Cortex of kidney (tissue), 1 donor: ENCODE measurements at places on chromosomes 2 and 18.

- no peak for DNase-seq
Measured at GRCh38 chr2:64699712-64700111, 46.0 kb upstream of the SERTAD2 start.

DNA sequence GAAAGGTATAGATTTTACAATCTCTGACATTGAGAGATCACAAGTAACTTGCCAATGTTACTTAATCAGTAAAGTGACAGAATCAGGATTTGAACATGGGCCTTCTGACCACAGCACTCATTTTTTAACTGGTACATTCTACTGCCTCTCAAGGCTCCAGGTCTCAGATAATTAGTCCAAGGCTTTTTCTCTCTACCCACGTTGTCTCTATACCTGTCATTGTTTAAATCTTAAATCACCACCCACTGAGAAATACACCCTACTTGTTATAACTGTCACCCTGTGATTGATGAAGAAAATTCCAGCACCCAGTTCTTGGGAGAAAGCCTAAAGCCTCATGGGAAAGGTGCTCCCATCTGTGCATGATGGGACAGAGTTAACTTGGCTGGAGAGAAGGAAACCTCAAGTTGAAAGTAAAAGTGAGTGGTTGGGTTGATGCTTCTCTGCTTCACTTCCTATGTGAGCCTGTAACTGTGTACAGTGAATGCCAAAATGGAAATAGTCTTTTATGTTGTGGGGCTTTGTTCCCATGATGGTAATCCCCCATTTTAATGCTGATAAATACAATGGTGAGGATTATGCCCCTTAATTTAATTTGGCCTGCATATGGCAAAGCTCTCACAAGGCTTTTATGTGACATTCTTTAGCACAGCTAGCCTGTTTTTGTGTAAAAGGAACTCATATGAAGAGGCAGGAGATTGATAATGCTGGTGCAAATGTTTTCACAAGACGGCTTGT is 190.1 kb upstream of the SP5 start:
- no peak for DNase-seq

DNA sequence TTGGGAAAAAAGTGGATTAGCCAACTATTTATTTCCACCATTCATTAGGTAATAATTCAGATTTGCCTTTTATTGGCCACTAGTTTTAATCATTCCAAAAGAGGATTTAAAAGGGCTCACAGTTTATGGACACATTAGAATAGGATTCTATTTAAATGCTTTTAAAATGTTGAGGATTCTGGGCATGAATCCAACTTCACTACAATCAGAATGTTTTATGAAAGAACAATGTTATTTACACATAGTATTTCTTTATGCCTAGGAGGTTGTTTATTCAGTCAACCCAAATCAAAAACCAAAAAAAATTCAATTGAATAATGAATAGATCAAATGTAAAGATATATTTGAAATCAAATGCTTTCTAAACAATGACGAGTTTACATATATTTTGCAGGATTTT is 232.2 kb downstream of the GULP1 start:
- no peak for DNase-seq

GRCh38 chr2:150214626-150215025 is 272.8 kb downstream of the RND3 start:
- no peak for DNase-seq

DNA sequence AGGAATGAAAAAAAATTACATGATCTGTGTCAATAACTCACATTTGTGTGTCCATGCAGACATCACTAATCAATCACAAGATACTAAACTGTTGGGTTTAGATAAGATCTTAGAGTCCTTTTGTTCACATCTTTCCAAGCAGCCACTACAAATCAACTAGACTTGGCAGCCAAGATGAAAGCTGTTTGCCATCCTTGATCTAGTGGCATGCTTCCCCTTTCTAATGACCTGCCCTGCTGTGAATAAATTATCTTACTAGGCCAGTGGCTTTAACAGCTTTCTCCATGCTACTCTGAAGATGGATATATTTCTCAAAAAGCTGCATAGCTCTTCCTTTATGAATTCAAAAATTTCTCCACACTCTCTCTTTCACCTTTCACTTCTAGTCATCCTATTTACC is 1338.0 kb upstream of the ACVR2A start:
- DNase-seq, result no peak

GRCh38 chr2:125870264-125870663 is 785.7 kb upstream of the GYPC start:
- no peak for DNase-seq

DNA sequence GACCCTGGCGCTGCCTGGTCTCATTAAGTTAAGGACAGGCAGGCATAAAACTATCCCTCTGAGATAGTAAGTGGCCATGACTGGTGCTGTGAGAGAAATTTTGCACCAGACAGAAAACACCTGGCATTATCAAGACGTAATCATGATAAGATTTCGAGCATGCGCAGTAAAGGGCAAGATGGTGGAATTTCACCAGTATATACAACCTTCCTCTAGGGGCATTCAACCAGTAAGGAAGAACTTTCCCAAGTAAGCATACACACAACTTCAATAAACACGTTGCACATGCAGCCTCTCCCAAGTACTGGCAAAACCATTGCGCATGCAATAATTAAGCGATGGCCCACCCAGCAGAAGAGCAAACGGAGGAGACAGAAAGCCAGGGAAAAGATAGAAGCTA is 1376.4 kb upstream of the CRIM1 start:
- DNase-seq, result no peak

DNA sequence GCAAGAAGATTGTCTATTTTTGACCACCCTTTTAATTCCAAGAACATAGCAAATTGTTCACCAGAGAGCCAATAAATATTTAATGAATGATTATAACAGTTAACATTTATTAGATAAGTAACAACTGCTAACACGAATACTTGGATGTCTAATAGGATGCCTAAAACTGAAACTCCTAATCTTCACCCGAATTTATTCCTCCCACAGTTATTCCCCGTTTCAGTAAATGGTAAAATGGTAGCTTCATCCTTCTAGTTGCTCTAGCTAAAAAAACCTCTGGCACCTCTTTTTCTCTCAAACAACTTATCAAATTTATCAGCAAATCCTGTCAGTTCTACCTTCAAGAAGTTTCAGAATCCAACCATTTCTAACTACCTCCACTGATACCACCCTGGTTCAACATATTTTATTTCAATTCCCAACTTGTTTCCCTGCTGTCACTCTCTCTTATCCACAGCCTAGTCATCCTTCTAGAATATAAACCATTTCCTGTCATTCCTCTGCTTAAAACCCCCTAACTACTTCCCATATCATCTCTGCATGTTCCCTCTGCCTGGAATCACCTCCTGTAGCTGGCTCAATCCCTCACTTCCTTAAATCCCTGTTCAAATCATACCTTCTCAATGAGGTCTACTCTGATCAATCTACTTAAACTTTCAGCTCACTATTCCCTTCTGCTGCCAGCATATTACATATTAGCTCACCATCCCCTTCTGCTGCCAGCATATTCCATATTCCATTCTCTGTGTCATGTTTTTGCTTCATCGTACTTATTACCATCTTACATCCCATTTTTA is 93.8 kb downstream of the ROCK2 start:
- no peak for DNase-seq

DNA sequence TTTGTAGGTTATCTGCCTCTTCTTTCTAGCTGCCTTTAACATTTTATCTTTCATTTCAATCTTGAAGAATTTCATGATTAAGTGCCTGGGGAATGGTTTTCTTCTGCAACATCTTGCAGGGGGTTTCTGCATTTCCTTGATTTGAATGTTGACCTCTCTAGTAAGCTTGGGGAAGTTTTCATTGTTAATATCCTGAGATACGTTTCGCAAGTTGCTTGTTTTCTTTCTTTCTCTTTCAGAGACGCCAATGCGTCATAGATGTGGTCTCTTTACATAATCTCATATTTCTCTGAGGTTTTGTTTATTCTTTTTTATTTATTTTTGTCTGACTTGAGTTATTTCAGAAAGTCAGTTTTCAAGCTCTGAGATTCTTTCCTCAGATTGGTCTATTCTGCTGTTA is 225.7 kb downstream of the XIRP2 start:
- DNase-seq, result no peak

DNA sequence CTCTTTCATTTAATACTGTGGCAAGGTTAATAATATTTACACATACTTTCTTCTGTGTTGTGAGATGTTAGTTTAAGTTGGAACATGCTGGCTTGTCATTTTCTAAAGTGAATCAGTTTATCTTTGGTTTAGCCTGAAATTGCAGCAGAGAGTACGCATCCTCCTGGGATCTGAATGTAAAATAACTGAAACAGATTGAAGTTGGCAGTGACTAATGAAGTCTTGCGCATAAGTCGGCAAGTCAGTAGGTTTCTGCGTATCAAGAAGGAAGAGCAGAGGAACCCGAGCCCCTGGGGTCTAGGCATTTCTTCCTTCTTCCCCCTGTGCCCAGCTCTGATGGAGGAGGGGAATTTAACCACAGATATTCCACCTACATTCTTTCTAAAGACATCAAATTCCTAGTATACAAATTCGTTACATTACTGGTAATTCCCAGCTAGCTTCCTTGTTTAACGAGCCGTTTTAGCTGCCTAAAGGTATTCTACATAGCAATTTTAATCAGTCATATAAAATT is 392.1 kb upstream of the RAB12 start:
- no peak for DNase-seq

DNA sequence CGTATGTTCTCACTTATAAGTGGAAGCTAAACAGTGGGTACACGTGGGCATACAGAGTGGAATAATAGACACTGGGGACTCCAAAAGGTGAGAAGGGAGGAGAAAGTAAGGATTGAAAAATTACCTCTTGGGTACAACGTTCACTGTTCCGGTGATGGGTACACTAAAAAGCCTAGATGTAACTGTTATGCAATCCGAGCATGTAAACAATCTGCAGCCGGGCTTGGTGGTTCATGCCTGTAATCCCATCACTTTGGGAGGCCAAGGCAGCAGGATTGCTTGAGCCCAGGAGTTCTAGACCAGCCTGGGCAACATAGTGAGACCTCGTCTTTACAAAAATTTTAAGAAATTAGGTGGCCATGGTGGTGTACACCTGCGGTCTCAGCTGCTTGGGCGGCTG is 33.1 kb upstream of the TTR start:
- DNase-seq, result no peak

- no peak for DNase-seq
Measured at GRCh38 chr18:9743200-9744016, 35.3 kb downstream of the RAB31 start.

DNA sequence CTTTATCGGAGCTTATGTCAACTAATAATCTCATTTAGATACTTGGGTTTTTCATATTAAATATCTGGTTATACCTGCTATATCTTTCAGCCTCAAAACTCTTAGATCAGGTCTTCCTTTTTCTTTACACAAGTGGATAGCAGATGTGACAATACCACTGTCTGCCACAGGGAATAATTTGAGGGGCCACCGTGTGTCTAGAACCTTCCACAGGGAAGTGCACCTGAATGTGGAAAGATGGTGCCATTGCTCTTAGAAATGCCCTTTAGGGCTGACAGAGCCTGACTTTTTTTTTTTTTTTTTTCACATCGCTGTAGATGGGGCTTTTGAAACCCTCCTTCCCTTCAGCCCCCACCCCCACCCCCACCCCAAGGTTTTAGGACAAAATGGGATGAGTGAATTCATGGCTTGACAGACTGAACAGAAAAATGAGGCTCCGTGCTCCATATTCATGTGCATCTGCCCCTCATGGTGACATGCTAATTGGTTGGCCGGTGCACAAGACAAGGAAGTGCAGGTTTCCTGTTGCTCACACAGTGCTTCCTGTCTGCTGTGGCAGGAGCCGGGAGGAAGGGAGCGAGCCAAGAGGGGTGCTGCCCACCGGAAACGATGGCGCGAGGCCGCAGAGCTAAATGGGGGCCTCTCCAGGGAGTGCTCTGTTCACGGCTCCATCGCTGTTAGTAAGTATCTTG is 246.0 kb downstream of the LDLRAD4 start:
- no peak for DNase-seq

- DNase-seq, result no peak
Measured at GRCh38 chr2:108423502-108424251, 25.3 kb upstream of the GCC2 start.

GRCh38 chr2:9378433-9379390 is 44.6 kb downstream of the ITGB1BP1 start:
- DNase-seq, result no peak

DNA sequence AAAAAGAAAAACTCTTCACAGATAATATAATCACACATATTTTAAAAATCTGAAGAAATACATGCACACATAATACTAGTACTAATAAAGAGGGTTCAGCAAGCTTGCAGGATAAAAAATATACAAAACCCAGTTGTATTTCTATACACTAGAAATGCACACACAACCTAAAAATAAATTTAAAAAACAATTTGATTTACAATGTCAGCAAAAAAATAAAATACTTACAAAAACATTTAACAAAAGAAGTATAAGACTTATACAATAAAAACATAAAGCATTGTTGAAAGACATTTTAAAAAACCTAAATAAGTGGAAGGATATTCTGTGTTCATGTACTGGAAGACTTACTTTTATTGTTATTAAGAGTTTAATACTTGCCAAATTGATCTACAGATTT is 81.7 kb upstream of the ALK start:
- DNase-seq, result no peak

DNA sequence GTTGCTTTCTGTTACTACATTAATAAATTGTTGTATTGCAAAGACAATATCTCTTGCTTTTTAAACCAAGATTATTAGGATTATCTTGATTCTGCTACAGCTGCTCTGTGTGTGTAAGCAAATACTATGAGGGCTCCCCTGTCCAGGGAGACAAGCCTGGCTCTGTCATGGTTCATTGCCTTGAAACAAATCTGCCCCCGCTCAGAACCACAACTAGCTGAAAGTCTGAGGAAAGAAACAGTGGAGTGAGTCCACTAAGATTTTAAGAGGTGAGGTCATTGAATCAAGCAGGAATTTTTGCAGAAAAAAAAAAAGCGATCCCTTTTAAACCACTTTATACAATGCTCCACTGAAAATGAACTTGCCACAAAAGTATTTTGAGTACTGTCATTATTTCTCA is 30.8 kb upstream of the LRRTM4 start:
- DNase-seq, result no peak

DNA sequence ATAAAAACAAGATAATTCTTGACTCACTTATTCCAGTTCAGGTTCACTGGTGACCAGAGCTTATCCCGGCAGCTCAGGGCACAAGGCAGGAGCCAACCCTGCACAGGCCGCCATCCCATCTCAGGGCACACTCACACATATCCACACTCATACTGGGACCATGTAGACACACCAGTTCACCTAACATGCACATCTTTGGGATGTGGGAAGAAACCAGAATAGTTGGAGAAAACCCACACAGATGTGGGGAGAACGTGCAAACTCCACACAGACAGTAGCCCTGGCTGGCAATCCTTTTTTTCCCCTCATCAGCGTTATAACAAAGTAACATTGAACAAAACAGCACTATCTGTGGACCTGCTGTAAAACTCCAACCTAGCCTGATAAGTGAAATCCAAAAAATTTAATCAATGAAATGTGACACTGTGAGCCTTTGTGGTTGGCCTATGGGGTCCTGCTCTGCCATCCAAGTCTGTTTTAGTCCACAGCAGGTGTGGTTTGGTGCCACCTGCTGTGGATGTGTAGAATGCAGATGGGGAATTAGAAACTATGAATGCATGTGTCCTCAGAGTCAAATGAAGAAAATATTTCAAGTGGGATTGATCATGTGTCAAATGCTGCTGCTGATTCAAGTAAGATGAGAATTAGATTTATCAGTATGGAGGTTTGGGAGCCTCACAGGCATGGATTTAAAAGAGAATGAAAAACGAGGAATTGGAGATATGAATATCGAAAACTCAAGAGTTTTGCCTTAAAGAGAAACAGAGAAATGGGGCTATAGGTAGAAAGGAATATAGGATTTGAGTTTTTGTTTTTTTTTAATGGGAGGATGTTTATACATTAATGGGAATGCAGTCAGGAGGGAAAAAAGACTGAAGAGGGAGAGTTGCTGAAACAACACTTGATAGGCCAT is 47.0 kb downstream of the UGP2 start:
- no peak for DNase-seq
